Fibroblast of villous mesenchyme (primary cell): ENCODE measurements at places on chromosomes 4 and X. TPM values are rescaled to one million over a fixed set of nuclear protein-coding genes. Genes with fewer than 3 reads are reported as not detected.
A peak's percentile ranks its signal among the peaks of the same experiment; 100 is the strongest.

DNA sequence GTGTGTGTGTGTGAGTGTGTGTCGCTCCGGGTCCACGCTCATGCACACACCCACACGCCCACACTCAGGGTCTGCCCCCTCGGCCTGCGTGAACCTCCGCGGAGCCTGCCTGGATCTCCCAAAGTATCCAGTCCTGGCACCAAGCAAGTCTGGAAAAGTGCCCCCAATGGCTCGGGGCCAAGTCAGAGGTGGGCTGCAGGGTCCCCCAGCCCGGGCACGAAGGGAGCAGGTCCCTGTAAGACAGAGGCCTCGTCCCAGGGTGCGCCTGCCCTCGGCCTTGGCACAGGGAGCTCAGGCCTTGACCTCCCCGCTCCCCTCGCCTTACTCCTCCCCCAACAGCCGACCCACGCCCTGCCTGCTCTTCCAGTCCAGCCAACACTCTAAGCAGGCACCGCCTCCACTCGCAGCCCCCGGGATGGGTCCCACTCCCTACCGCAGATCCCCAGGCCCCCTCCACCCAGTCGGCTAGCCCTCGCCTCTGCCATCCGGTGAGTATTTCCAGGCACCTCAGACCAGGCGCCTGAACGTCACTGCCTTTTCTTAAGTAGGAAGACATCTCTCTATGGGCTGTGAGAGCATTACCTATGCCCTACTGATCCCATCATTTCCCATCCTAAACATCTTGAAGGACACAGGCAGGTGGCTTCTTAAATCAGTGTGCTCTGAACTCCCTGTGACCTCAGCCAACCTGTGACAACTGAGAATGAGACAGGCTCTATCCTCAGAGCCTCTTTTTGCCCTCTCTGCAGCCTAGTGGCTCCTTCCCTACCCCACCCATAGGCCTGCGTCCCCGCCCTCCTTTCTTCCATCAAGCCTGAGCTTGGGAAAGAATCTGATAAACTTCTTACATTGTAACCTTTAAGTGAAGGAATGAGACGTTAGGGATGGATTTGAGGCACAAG lies 704 bp downstream of the FAM114A1 start:
- peak; percentile 71 for DNase-seq

GRCh38 chr4:1399508-1400190 lies 6.6 kb downstream of the NKX1-1 start:
- no peak for DNase-seq

- no peak for DNase-seq
Measured at GRCh38 chr4:148563684-148564083, 121.5 kb upstream of the NR3C2 start.

DNA sequence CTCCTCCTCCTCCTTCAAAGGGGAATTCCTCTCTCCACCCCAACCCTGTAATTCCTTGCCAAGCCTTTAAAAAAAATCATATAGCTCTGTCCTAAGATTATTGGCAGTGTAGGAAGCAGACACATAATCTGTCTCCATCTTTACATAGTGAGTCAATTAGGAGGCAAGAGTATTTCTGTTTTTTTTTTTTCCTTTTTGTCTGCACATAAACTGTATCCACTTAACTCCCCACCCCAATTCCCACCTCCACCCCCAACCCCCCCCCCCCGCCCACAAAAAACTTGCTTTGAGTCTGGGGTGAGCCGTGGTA lies 182.5 kb downstream of the RASL11B start:
- DNase-seq = no peak

Gene LEF1
- under 0.01 and 1.6 TPM in 2 replicates for total RNA-seq

Gene CSAG2
- not detected in 2 replicates for total RNA-seq

Gene LINC00632
- 5.2 and 7.4 TPM in 2 replicates for total RNA-seq
